ENCODE measurements at places on chromosomes 11 and 22.

DNA sequence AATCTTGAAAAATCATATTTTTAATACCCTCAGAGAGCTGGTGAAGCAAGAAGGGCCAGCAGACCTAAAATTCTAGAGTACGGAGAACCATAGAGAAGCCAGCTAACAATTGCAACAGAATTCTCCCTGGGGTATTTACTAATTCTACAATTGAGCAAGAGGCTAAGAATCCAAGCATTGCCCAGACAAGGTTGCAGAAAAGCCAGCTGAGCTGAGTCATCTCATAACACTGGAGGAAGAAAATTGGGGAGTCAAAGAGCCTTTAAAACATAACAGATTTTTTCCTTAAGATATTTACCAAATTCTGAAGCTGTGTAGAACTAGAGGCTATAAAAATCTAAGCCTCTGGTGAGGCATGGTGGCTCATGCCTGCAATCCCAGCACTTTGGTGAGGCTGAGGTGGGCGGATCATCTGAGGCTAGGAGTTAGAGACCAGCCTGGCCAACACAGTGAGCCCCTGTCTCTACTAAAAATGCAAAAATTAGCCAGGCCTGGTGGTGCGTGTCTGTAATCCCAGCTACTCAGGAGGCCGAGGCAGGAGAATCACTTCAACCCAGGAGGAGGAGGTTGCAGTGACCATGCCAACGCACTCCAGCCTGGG is 13.6 kb upstream of the TMEM216 start:
- DNase-seq: no peak

DNA sequence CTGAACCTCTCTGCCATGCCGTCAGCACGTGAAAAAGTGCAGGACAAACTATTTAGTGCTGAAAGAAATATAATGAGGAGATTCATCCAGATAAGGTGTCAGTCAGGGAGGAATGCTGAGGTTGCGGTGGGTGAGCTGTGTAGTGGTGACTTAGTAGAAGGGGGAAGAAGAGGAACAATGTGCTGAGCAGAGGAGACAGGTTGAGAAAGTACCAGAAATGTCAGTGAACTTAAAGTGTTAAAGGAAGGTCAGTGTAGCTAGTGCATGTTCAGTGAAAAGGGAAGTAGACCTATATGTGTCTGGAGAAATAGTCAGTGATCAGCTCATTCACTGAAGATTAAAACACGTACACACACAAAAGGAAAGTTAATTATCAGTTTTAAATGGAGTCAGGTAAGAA is 237.6 kb upstream of the CCDC179 start:
- no peak for DNase-seq

- DNase-seq: no peak
Observed at GRCh38 chr22:33588860-33589259, 331.4 kb downstream of the LARGE1 start.

- DNase-seq: no peak
Observed at GRCh38 chr11:134504146-134504905, 92.3 kb upstream of the B3GAT1 start.

GRCh38 chr11:132080127-132080526 is 709.7 kb downstream of the NTM start:
- DNase-seq: no peak

DNA sequence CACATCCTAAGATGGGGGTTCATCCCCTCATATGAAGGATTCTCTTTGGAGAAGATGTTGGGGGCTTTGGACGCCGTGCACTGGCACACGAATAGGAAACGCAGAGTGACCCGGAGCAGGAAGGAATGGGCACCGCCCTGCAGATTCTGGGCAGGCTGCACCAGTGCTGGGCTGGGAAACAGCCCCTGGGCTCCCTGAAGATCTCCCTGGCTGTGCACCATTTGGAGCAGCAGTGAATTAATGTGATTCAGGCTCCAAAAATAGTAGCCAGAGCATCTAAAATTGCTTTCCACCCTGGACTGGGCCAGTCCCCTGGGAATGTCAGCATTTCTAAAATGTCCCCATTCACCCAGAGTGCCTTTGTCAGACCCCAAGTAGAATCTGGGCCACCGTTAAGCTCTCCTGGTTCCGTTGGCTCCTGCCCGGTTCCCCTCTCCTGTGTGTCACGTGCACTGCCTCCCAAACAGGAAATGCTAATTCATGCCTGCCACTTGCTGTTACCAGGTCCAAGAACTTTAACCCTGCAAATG is 18.6 kb downstream of the IRAG1 start:
- DNase-seq: no peak

All from NCI-H1417 (cell line).